ENCODE measurements at places on chromosomes 3 and 15.
A peak's percentile ranks its signal among the peaks of the same experiment; 100 is the strongest.

- DNase-seq = no peak
Measured at GRCh38 chr15:74762791-74763150, 14.1 kb downstream of the CYP1A2 start.

DNA sequence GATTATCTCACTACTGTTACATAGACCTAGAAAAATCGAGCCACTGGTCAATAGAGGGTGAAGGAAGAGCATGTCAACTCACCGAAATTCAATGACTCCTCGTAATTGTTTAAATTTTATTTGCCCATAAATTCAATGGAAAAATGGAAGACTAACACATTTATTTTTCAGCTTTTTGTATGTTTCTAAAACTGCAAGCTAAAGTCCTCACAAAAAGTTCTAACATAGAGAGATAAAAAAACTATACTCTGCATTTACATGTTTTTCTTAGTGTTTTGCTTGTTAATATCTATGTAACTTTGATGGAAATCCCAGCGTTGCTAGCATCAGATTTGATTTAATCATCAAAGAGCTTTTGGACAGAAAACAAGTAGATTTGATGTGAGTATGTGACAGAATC lies 6.8 kb downstream of the ARPP21 start:
- no peak for DNase-seq

DNA sequence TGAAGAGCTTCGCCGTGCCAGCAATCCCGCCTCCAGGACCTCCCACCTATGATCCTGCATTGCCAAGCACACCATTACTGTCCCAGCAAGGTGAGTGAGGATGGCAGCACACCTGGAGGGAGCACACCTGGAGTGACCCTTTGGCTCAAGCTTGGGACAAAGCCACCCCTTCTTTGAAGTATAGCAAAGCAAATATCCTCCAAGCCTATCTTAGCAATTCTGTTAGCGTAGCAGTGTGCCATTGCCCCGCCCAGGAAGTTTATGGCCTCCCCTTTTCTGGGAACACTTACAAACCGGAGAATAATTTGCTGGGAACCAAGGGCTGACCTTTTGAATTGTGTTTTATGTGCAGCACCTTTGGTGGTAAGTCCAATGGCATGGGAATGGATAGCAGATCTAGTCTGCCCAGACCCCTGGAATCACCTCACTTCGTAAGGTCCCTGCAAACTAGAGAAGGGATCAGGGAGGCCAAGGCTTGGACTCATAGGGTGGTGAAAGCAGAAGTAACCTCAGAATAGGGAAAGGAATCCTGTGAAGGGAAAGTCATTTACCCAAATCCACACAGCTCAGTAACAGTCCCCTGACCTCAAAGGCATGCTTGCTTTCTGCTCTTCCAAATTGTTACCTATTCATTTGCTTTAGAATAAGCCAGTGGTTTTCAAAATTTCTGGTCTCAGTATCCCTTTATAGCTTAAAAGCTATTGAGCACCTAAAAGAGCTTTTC lies 70.1 kb downstream of the HCN4 start:
- no peak for DNase-seq

GRCh38 chr15:38696790-38697495 lies 132.3 kb upstream of the RASGRP1 start:
- DNase-seq = no peak

GRCh38 chr3:142530296-142530695 lies 48.2 kb downstream of the ATR start:
- no peak for DNase-seq

DNA sequence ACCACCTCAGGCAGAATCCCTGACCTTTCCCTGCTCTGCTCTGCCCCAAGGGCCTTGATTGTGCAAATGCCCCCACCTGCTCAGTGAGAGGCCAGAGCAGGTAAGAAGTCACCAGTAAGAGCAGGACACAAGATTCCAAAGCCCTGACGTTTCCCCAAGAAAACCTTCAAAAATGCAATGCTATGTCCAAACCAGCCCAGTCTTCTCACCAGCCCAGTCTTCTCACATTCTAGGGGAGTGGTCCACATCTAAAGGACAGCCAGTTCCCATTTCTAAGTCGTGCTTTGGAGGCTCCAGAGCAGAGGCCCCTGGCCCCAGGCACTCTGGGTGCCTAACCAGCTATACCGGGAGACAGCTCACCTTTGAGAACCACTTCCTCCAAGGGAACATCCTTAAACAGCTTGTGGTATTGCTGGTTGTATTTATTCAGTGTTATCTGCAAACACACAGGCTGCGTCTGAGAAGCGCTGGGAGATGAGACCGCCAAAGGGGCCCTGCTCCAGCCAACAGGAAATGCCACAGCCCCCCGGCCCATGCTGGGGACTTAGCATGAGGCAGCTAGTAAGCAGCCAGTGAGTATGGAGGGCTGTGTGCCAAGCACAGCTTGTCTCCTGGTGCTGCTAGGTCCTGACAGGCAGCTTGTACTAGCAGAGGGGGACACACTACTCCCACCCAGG lies 29.3 kb downstream of the GRAMD2A start:
- no peak for DNase-seq

- DNase-seq = peak; percentile 9
Measured at GRCh38 chr3:11643201-11643603, 513 bp downstream of the VGLL4 start.

- no peak for DNase-seq
Measured at GRCh38 chr3:143413372-143413771, 293.8 kb downstream of the CHST2 start.

- peak; percentile 80 for DNase-seq
Measured at GRCh38 chr3:50345586-50346234, at the start of gene ZMYND10. ZMYND10 (minus strand) TSS chr3:50345732; CDS start chr3:50345579, 153 bp downstream.

DNA sequence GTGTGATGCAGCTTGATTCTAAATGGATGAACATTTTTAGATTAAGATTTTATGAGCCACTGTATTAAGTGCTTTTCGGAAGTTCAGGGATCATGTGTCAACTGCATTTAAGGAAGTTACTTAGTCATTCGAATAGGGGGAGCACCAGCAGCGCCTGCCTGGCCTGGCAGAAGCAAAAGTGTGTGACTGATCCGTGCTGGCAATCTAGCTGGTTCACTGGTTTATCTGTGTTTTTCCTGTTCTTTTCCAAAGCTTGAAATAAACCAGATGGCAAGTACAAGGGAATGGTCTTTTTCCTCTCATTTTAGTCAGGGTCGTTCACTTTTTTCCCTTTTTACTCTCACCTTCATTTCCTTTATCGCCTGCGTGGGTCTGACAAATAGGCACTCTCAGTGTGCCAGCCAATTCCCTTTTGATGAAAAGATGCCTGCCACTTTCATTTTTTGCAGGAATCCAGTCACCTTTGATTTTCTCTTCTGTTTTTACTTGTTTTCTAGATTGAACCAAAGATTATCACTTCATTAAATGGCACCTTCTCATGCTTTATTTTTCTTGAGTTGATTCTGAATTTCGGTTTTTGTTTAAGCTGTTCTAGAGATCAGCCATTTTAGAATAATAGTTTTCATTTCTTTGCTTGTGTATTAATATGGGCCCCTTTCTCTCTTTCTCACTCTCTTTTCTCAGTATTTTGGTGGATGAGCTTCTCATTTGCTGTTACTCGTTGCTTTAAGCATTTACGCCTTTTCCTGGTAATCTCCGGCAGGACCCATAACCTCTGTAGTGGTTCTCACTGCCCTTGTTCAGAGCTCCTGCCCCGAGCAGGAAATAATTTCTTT lies 2.8 kb downstream of the ABHD2 start:
- DNase-seq = peak; percentile 59

- DNase-seq = no peak
Measured at GRCh38 chr3:124360563-124360962, 368.6 kb upstream of the ROPN1 start.

GRCh38 chr3:143220741-143221140 lies 101.2 kb downstream of the CHST2 start:
- no peak for DNase-seq

GRCh38 chr3:188789251-188789650 lies 382.5 kb upstream of the TPRG1 start:
- DNase-seq = no peak

- no peak for DNase-seq
Measured at GRCh38 chr3:114464548-114464947, 170.7 kb downstream of the TIGIT start.

DNA sequence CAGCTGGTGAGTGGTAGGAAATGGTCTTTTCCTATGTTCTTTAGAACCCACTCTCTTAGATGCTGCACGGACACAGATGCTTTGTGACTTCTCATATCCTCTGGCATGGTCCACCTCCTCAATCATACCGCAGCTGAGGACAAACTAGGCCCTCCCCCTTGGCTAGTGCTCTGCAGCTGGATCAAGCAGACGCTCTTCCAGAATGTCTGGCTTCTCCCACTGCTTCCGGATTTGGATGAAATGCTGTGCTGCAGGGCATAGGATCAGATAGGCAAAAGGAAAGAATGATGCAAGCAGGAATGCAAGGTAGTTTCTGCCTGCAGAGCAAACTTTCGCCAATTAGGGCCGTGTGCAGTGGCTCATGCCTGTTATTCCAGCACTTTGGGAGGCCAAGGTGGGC lies 75.7 kb upstream of the SLC4A7 start:
- DNase-seq = no peak

- no peak for DNase-seq
Measured at GRCh38 chr3:58743296-58743695, 76.7 kb upstream of the FAM3D start.

- DNase-seq = no peak
Measured at GRCh38 chr15:62306851-62307504, 141.9 kb upstream of the C2CD4B start.

- DNase-seq = no peak
Measured at GRCh38 chr15:101176625-101177024, 75.2 kb downstream of the CHSY1 start.

GRCh38 chr15:81268881-81269601 lies 54.9 kb downstream of the STARD5 start:
- no peak for DNase-seq

GRCh38 chr15:70127288-70127746 lies 29.6 kb upstream of the TLE3 start:
- no peak for DNase-seq

GRCh38 chr3:170497207-170498095 lies 78.8 kb downstream of the CLDN11 start:
- DNase-seq = no peak

GRCh38 chr3:170762064-170762463 lies 107.9 kb downstream of the RPL22L1 start:
- DNase-seq = no peak

DNA sequence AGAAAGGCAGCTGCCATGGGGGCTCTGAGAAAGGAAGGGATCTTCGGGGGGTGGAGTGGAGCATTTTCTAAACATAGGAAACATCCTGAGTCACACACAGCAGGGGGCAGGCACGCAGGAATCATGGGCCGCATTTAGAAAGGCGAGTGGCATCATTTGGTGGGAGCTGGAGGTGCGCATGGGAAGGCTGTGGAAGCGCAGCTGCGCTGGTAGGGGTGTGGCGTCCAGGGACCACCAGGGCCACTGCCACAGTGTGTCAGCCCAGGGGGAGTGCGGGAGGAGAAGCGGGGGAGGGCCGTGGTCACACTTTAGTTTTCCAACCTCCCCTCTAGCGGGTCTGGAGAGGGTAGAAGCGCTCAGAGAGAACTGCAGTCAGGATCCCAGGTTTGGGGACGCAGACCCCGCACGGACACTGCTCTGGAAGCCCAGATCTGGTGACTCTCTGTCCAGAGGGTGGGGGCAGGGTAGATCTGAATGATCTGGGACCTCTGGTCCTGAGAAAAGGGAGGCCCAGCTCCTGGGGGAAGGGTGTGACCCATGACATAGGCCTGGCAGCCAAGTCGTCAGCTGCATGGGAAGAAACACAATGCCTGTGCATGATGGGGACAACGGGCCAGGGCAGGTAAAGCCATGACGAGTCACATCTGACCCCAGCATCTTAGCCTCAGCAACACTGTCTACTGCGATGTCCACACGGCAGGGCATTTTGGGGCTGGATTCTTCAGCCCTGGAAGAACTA lies 88.0 kb upstream of the IQSEC1 start:
- DNase-seq = no peak

GRCh38 chr3:65500398-65501306 lies 538.1 kb downstream of the MAGI1 start:
- DNase-seq = no peak

- no peak for DNase-seq
Measured at GRCh38 chr3:66744521-66744920, 243.7 kb upstream of the LRIG1 start.

DNA sequence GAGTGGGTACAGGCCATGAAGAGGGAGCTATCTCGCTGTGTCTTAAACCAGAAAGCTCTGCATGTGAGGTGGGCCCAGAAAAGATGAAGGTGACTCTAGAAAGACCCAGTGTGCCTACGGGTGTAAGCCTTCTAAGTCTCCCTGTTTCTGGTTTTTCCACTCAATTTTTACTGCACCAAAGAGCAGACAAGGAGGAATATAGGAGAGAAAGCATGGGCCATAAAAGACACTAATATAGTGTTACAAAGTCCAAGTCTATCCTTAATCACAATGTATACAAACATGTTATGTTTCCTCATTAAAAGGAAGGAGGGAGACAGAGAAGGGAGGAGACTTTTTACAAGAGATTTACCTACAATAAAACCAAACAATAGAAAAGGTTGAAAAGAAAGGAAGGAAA lies 24.1 kb upstream of the ZKSCAN7 start:
- DNase-seq = no peak

GRCh38 chr3:66496746-66497145 lies 4.1 kb downstream of the LRIG1 start:
- DNase-seq = no peak

- DNase-seq = no peak
Measured at GRCh38 chr15:57323806-57324589, 52.3 kb upstream of the CGNL1 start.

- no peak for DNase-seq
Measured at GRCh38 chr3:32592011-32592410, 21.4 kb upstream of the DYNC1LI1 start.

DNA sequence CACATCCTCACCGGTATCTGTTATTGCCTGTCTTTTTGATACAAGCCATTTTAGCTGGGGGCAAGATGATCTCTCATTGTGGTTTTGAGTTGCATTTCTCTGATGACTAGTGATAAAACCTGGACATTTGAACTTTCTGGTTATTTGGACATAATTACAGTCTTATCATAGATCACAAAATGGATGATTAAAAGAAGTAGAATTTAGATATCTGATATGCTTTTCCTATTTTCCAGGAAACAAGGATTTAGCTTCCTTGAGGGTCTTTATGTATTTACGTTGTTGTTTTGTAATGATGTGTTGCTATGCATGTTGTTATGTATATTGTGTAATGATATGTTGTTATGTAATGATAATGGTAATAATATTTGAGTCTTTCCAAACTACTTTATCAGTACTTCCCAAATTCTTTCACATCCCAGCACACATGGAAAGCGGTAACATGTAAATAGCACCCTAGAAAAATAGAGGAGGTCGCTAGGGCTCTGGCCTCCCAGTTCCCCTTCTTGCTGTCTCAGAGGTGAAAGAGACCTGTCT lies 53.8 kb downstream of the GJD2 start:
- DNase-seq = no peak

DNA sequence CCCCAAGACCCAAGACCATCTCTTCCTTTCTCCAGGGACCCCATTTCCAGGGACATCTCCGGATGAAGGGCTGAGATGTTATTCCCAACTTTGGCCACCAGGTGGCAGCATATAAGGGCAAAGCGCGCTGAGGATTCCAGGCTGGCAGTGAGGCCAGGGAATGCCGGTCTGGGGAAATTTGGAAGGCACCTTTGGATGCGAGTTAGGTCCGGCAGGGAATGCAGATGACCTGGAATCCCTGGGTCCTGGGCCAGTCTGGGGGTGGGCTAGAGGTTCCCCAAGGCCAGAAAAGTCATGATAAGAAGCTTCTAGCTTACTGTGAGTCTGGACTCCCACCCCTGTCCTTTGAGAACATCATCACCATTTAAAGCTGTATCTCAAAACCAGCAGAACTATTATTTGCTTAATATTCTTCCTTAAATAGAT lies 1.6 kb upstream of the CHST13 start:
- peak; percentile 48 for DNase-seq

- DNase-seq = no peak
Measured at GRCh38 chr3:134326760-134327593, 47.3 kb downstream of the AMOTL2 start.

Measured in CD4-positive, alpha-beta T cell treated with Interleukin-15 for 4 hours (primary cell).